Activated CD4-positive, alpha-beta T cell treated with anti-CD3 and anti-CD28 coated beads for 36 hours (primary cell): ENCODE measurements at places on chromosomes 3 and 15. TPM values are rescaled to one million over a fixed set of nuclear protein-coding genes. Genes with fewer than 3 reads are reported as not detected.

DNA sequence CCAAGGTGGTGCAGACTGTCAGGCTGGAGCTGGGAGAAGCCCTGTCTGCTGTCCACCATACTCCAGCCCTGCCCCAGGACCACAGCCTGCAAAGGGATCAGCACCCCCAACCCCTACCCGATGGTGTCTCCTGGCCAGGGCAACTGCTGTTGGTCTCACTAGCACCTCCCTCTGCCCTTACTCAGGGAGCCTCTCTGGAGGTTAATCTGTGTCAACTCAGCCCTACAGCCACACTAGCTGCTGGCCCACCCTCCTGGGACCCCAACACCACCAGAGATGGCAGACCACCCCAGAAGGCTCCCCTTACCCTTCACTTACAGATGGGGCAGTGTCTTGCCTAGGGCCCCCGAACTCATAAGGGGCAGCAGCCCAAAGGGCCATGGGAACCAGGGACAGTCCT is 65.2 kb downstream of the TLE3 start:
- DNase-seq = no peak

The OR4F6 gene
- not detected for total RNA-seq

The OIP5 gene
- 11.5 TPM for total RNA-seq

The MNS1 gene
- total RNA-seq = 0.41 TPM

DNA sequence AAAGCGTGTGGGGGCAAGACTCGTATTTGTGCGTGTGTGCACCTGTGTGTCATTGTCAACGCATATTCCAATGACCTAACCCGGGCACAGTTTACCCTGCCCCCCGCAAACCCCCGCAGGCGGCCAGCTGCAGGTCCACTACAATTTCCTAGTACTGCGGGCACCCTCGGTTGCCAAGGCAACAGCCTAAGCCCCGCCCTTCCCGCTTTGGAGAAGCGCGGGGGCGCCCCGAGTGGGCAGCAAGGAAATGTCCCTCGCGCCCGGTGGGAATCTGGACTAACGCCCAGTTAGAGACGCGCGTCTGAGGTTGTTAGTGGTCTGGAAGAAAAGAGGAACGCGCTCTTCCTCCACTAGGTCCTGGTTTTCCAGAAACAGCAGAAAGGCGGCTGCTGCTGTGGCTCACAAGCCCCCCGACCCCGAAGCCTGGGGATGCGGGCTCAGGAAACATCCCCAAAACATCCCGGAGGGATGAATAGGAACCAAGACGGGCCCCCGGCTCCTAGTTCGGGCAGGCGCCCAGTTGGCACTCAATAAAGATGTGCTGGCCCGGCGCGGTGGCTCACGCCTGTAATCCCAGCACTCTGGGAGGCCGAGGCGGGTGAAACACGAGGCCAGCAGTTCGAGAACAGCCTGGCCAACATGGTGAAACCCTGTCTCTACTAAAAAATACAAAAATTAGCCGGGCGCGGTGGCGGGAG is 1.1 kb downstream of the ABHD14A start:
- peak; percentile 55 for DNase-seq

DNA sequence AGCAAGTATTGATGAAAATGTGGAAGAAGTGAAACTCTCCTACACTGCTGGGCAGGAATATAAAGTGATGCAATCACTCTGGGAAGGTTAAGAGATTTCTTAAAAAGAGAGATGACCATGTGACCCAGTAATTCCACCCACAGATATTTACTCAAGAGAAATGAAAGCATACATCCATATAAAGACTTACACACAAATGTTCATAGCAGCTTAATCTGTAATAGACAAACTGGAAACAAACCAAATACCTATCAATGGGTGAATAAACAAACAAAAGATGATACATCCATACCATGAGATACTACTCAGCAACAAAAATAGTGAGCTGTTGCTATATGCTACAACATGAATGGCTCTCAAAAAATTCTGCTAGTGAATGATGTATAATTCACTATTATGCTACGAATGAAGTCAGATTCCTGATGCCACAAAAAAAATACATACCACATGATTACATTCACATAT is 463.3 kb downstream of the MAGI1 start:
- DNase-seq = no peak

The ZXDC gene
- 21.6 TPM for total RNA-seq

GRCh38 chr15:50418041-50418583 is 6.1 kb upstream of the USP8 start:
- DNase-seq = peak; percentile 18

GRCh38 chr15:25850154-25851111 is 12.7 kb downstream of the ATP10A start:
- DNase-seq = peak; percentile 87

GRCh38 chr3:48367201-48367600 is 4.8 kb upstream of the FBXW12 start:
- no peak for DNase-seq

DNA sequence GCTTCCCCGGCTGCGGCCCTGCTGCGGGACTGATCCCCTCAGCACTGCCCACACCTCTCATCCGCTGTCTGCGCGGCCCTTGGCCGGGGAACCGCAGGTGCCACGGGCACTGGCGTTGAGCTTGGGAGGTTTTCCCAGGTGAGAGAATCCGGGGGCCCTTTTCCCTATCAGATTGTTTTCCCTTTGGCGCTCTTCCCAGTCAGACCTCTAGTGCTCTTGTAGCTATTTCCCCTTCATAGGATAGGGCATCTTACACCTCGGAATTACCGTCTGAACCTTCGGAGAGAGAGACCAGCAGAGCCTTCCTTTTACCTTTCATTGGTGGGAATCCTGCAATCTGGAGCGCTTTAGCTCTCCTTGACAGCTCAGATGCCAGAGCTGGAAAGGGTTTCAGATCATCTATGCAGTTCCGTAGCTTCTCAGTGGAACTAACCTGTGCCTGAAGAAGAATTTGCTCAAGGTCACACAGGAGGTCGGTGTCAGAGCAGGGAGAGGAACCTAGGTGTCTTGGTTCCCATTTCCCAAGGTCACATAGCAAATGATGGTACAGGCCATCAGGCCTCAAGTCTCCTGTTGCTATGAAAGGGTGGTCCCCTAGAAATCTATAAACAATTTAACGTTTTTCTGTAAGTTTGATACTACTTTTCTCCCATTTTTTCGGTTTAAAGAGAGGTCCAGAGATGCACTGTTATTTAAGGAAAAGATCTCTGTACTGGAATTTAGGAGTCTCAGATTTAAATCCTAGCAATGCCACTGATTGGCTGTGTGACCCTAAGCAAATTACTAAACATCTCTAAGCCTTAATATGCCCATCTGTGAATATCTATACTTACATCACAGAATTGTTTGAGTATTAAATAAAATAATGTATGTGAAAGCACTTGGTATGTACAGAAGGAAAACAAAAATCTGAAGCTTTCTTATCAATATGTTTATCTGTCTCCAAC is 916 bp downstream of the IDH3A start:
- no peak for DNase-seq

GRCh38 chr3:83193526-83193925 is 1432.1 kb upstream of the GBE1 start:
- DNase-seq = no peak

GRCh38 chr3:196236223-196236622 is 19.9 kb downstream of the SLC51A start:
- no peak for DNase-seq
